ENCODE measurements at places on chromosomes 6 and 20.

GRCh38 chr20:53098621-53099020, 126.5 kb downstream of the TSHZ2 start:
- no peak for DNase-seq

GRCh38 chr6:104688283-104688969, 171.3 kb downstream of the HACE1 start:
- DNase-seq = no peak

GRCh38 chr20:19396460-19397081, 184.1 kb downstream of the SLC24A3 start:
- no peak for DNase-seq

DNA sequence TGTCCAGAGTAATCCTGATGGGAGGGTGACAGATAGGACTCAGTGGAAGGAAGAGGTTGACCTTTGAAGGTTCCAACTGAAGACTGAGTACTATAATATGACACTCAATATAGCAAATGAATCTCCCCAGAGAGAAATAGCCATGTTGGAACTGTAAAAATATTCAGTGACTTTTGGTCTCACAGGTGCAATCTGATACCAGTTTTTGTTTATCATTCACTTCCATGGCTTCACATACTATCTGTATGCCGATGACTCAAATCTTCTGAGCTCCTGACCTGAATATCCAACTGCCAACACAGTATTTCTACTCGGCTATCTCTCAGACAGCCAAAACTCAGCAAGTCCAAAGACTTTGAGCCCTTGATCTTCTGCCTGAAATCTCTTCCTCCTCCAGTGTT, 21.8 kb upstream of the PKHD1 start:
- no peak for DNase-seq

- no peak for DNase-seq
These were observed 41.9 kb downstream of the SYCP2 start for GRCh38 chr20:59891581-59891980.

GRCh38 chr6:68343901-68344300, 291.2 kb upstream of the ADGRB3 start:
- DNase-seq = no peak

DNA sequence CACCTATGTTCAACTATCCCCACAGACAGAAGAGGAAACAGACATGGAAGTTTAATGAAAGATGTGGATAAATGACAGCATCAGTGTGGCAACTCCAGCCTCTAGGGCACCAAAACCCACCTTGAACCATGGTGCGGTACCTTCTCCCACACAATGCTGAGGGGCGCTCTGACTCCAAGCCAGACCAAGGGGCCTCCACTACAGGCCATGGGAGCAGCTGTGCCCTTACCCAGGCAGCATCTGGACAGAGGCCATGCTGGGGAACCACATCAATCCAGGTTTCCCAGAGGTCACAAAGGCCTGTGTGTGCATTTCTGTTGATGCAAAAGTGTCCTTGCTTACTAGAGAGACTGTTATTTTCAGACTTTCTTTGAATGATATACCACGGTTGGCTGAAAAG, 4.1 kb downstream of the PRR18 start:
- DNase-seq = no peak

DNA sequence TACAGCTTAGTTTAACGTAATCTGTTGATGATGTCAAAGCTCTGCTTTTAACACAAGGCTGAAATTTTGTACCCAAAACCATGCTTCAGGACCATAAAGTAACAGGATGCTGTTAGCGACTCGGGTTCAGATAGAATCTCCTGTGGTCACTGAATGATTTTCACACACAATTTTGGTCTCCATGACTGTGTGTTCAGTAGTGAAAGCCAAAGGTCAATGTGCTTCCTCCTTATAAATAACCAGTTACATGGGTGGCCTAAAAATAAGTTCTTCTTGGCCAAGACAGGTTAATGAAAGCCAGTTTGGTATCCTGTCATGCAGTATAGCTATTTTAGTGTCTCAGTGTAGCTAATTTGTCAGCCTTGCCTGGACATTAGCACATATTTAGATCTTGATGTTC, 19.1 kb upstream of the LOC128125822 start:
- no peak for DNase-seq

- DNase-seq = no peak
These were observed 240.3 kb downstream of the DLL1 start for GRCh38 chr6:170050591-170051041.

DNA sequence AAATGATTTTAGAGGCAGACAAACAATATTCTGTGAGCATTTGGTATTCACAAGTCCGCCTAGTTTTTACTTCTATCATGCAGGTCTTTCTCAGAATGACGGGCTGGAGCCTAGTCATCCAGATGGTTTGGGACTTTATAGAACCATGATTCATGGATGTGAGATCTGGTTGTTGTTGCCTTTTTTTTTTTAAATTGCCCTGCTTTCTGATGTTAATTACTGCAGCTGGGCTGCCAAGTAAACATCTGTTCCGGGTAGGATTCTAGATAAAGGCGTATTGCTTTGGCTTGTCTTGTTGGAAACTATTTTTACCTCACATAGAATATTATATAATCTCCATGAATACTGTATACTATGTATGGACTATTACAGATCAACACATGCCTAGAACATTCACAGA, 58.1 kb downstream of the RNF217 start:
- no peak for DNase-seq

DNA sequence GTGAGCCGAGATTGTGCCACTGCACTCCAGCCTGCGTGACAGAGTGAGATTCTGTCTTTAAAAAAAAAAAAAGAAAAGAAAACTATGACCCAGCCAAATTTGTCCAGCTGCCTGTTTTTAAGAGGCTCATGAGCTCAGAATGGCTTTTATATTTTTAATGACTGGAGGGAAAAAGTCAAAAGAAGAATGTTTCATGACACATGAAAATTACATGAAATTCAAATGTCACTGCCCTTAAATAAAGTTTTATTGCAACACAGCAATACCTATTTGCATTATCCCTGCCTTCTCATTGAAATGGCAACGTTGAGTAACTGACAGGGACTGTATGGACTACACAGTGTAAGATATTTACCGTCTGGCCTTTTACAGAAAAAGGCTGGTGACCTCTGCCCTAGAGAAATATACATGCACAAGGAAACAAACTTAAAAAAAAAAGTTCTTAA, 11.4 kb downstream of the SENP6 start:
- no peak for DNase-seq

DNA sequence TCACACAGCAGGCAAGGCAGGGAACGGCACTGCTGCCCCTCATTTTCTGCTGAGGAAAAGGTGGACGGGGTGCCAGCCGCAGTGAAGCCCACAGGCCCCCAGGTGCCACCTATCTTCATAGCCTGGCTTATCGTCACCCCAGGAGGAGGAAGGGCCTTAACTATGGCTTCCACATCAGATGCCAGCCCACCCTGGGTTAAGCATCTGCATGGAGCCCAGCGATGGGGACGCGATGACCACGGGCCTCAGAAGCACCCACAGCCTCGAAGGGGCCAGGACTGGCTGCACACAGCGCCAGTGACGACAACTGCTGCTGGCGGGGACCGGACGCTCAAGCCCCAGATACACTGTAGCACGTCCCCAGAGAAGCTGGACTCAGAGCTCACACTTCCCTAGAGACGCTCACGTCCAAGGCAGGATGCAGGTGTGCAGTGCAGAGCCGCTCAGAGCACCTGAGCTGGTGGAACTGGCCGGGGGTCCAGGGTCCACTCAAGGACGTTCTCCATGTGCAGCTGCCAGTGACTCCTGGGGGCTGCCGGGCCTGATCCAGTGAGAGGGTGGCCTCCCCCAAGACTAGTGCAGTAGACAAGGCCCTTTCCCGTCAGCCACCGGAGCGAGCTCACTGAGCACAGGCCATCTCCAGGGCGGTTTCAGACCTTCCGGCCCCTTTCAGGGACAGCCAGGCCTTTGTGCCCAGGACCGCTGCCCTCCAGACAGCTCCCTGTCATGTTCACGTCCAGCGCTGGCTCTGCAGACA, 83.0 kb downstream of the YTHDF1 start:
- DNase-seq = no peak

DNA sequence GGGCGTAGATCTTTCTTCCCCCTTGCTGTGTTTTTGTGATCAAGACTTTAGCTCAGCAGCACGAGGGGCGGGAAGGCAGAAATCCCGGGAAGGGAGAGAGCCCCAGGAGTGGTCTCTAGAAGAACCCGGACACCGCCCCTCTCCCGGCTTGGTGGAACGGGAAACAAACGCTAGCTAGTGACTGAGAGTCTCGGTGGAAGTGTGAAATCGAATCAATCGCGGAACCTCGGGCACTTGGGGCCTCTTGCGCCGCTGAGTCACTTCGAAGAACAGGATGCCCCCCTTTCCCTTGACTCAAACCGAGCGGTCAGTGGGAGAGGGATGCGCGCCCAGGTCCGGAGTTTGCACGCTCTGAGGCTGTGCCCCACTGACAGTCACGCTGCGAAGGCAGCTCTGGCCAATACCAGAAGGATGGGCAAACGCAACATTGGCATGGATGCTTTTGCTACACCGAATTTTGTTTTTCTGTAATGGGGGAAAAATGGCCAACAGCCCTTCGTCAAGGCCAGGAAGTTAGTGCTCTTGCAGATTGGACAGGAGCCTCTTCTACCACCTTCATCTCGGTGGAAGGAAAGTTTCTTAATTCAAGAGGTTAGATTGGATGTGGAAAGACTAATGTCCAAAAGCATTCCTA, 1.6 kb upstream of the OLIG3 start:
- no peak for DNase-seq
